ENCODE measurements at places on chromosomes 16 and 17. TPM values are rescaled to one million over a fixed set of nuclear protein-coding genes. Genes with fewer than 3 reads are reported as not detected.

The ADAD2 gene
- 0.71 TPM for total RNA-seq

The SUMO2 gene
- 433 TPM for total RNA-seq

The HOXB1 gene
- not detected for total RNA-seq

- peak; percentile 52 for DNase-seq
These were observed 1.0 kb upstream of the CCNF start for GRCh38 chr16:2428051-2428783.

GRCh38 chr16:6038941-6039645 lies 941.5 kb upstream of the EEF2KMT start:
- DNase-seq = no peak

DNA sequence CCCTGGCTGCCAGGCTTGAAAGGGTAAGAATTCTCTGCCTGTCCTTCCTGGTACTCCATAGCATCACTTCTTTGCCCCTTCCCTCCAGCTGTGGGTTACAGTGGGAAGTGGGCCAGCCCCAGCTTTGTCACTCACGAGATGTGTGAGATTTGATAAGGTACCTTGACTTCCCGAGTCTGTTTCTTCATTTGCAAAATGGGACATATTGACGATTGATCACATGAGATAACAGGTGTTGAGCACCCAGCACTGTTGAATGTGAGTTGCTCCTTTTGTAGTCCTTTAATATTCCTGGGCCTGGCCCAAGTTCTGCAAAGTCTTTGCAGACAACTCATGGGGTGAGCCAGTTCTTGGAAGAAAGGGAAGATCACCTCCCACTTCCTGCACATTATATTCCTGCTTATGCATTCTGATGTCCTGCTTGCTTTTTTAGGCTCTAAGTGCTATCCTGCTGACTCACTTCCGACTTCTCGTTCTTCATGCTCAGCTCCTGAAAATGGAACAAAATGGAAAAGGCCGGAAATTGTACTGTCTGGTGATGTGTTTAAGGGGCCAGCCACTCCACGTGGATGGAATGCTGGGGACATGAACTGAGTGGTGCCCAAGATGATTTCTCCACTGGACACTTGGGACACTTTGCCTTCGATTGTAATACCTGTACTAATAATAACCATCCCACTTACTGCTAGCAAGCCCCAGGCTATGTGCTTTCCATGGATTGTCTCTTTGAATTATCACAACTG lies 8.3 kb upstream of the NLK start:
- DNase-seq = peak; percentile 26

DNA sequence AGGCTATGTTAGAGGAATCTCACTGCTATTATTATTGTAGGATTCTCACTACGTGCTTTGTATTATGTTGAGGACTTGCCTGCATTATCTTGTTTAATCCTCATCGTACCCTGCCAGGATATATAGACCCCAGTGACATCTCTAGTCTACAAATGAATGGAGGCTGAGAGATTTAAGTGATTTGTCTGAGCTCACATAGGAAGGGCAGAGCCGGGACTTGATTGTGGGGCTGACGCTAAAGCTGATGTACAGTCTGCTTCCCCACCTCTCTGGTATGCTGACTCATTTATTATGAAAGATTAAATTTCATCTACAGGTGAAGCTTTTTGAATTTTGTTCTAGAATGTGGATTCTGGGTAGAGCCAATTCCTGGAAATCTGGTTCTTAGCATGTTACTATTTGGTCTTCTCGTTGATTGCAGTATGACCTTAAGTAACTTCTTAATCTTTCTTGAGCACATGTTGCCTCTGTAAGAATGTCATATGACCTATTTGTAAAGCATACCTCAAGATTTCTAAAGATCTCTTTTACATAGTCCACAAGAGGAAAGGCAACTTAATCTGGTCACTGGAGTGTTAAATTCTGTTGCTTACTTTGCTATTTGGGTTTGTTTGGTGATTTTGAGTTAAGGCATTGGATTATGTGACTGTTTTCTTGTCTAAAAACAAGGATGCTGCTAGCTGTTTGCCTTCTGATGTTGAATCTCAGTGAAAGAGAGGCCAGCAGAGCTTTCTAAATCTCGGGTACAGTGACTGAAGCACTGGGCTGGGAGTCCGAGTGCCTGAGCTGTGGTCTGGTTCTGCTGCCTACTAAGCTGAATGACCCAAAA lies 12.4 kb downstream of the METTL9 start:
- no peak for DNase-seq

Measured in SJCRH30 (cell line).